Stimulated activated CD8-positive, alpha-beta memory T cell treated with anti-CD3 and anti-CD28 coated beads, Interleukin-15, amount 100 ng/mL, for 4 hours (primary cell): ENCODE measurements at places on chromosomes 2 and 18.

DNA sequence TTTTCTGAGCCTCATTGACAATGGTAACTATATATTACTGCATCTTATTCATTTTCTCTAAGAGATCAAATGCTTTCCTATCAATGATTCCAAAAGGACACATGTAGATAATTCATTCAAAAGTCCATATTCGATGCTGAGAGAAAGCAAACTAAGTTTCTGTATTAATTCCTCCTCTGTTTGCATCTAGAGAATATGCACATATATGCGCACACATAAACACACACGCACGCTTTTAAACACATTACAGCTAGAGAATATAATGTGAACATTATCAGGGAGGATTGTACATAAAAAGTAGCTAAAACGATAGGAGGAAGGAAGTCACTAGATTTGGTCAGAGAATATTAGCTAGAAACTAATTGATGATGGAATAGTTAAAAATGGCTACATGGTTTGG is 379.0 kb upstream of the NETO1 start:
- DNase-seq, result no peak

- no peak for DNase-seq
Observed at GRCh38 chr2:84776011-84776410, 104.9 kb downstream of the TRABD2A start.

- DNase-seq, result no peak
Observed at GRCh38 chr2:111667542-111668273, 216.3 kb downstream of the ANAPC1 start.

- DNase-seq, result no peak
Observed at GRCh38 chr2:18047896-18048657, 169.6 kb downstream of the KCNS3 start.

- DNase-seq, result no peak
Observed at GRCh38 chr2:9010866-9011265, 7.4 kb upstream of the MBOAT2 start.

DNA sequence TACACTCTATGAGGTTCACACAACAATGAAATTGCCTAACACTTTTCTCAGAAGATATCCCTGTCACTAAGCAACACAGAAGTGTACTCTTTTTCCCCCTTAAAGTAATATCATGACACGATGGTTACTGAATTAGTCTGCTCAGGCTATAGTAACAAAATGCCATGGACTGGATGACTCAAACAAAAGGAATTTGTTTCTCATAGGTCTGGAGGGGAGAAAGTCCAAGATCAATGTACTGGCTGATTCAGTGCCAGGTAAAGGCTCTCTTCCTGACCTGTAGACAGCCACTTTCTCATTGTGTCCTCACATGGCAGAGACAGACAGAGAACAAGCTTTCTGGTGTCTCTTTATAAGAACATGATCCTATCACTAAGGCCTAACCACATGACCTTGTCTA is 211.9 kb downstream of the RBM43 start:
- no peak for DNase-seq

- no peak for DNase-seq
Observed at GRCh38 chr2:162013514-162014475, 60.2 kb downstream of the DPP4 start.

- DNase-seq, result no peak
Observed at GRCh38 chr2:119366161-119366648, 429 bp downstream of the C2orf76 start.

DNA sequence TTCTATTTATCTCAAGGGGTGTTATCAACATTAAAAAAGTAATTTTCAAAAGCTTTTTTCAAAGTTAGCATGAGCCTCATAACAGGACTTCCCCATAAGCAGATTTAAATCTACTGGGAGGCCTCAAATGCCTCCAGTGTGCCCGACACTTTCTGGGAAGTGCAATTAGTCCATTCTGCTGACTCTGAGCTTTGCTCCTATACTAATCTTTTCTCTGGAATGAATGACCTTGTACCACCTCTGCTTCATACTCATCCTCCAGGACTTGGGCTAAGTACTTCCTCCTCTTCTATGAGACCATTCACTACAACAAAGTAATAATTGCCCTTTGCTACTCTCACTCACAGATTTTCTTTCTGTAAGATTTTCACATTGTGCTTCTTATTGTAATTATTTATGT is 111.1 kb downstream of the RIT2 start:
- DNase-seq, result no peak

DNA sequence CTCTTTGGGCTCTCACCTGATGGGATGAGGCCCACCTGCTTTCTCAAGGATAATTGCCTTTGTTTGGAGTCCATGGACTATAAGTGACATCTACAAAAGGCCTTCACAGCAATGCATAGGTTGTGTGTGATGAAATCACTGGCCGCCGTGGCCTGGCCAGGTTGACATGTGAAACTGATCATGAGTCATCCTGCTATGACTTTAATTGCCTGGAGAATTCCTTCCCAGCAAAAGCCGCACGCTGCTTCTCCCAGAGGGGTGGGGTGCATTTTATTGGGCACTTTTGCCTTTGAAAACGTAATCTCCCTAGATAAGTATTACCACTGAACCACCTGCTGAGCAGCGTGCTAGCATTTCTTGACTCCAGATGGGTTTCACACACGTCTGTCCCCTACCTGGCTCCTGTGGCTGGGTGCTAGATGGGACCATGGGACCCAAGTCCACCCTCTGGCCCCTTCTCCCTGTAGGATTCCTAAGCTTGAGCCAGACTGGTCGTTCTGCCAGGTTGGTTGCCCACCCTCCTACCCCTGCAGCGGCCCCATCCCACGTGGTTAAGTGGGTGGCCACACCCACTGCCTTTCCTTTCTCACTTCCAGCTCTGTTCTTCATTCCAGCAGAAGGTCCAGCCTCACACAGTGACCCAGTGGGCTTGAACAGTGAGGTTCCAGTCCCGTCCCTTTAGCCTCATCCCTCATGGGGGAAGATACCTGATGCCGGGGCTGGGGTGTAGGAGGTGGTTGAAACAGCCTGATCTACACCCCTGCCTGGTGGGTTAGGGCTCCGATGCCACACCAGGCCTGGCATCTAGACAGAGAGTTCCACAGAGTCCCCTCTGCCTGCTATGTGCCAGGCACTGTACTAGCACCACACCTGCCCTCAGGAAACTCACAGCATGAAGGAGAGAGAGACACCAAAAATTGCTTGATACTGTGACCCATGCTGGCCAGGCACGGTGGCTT is 89.6 kb downstream of the GBX2 start:
- no peak for DNase-seq

DNA sequence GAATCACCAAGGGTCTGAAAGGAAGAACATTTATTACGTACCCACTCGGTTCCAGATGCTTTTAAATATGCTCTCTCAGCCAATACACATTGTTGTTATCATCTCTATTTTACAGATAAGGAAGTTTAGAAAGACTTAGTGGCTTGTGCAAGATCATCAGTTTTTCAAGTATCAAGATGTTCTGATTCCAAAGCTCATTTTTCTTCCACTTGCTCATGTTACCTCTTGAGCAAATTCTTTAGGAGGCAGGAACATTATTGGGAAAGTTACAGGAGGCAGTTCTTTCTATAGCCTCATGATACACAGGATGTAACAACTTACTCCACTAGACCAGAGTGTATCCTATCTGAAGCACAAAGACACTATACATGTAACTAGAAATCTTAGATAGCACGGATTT is 65.0 kb upstream of the MMADHC start:
- DNase-seq, result no peak

DNA sequence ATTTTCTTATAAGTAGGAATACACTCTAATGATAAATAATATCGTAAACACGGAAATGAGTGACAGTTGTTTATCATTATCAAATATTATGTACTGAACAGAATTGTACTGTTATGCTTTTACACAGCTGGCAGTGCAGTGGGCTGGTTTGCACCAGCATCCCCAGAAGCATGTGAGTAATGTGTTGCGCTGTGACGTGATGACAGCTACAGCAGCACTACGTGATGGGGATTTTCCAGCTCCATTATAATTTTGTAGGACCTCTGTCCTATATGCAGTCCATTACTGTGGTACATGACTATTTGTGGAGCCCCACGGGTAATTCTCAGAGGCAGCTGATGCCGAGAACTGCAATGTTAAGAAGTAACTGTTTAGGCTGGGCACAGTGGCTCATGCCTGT is 77.3 kb upstream of the ATG16L1 start:
- DNase-seq, result no peak

DNA sequence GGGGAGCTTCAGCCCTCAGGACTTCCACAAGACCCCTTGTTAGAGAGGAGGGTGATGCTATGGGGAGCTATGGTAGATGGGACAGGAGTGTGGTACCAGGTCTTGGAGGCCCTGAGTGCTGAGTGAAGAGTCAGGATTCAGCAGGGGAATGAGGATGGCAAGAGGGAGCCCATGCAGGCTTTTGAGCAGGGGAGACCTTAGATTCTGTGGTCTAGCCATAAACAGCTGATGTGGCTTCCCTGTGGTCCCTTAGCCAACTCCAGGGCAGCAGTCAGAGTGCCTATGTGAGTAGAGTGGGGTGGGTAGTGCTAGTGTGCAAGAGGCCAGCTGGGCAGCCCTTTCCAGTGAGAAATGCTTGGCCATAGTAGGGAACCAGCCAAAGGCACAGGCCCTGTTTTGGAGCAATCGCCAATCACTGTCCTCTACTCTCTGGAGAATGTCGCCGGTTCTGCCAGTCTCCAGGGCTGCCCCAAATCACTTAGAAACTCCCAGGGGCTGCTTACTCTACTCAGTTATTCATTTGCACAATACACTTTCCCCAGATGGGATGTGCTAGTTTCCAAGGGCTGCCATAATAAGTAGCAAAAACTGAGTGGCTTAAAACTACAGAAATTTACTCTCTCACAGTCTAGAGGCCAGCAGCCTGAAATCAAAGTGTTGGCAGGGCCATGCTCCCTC is 310.5 kb downstream of the SMAD2 start:
- DNase-seq, result no peak

- no peak for DNase-seq
Observed at GRCh38 chr2:194301946-194302345, 1355.1 kb upstream of the SLC39A10 start.

- no peak for DNase-seq
Observed at GRCh38 chr2:222730366-222730999, 59.0 kb downstream of the MOGAT1 start.

- DNase-seq, result no peak
Observed at GRCh38 chr2:226308986-226309385, 490.6 kb downstream of the IRS1 start.

GRCh38 chr2:20526708-20527107 is 79.8 kb downstream of the RHOB start:
- no peak for DNase-seq

DNA sequence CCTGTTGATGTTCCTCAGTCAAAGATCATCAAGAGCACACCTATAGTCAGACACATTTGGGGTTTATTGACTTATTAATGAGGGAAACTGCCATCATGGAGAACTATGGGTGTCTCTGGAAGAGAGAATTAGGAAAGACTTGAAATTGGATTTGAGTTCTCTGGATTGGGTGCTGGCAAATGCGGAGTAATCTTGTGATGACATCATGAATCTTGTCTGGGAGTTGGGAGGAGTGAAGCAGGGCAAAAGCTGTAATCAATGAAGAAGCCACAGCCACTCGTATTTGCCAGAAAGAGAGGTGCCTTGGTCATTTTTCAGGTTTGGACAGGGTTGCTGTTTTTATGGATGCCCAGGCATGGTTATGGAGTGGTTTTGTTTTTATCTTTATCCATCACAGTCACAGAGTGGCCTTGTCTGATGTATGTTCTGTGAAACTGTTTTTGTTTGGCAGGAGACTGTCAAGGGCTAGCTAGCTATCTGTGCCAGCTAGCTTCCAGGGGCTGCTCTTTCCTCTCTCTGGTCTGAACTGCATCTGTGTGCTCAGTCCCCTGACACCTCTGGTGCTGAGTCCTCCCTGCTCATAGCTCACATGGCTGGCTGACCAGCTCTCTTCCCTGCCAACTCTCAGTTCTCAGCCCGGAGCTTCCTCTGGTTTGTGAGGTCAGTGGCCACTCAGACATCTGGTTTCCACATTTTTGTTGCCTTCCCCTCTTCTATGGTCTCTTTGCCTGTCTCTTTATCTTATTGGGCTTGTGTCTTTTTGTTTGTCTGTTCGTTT is 193.4 kb upstream of the RMP24 start:
- DNase-seq, result no peak

GRCh38 chr2:7649461-7650228 is 732.4 kb downstream of the RNF144A start:
- no peak for DNase-seq

DNA sequence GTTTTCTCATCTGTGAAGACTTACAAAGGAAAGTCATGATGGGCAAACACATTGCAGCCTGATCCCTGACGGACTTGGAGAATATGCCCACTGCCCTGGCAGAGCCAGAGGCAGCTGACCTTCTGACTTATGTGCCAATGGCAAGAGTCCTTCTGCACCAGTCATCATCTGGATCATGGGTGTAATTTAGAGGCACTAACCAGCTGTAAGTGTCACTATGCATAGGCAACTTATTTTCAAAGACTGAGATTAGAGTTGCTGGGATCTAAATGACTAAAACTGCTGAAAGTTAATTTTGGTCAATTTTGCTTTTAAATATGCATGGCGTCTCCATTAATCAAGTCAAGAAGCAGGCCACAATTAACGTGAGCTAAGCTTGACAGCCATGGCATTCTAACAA is 261.2 kb downstream of the BCL11A start:
- no peak for DNase-seq

DNA sequence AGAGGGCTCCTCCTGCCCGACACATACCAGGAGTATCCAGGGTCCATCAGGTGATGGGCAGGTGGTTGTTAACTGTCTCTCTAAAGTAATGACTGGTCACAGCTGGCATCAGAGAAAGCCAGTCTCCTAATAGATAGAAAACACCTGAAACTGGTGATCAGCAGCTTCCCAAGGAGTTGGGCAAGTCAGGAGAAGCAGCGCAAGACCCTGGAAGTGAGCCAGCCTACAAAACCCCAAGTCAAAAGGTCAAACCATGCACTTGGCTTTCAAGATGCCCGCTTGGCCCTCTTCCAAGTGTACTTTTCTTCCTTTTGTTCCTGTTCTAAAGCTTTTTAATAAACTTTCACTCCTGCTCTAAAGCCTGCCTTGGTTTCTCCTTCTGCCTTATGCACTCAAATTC is 815.2 kb downstream of the DCDC2C start:
- no peak for DNase-seq

DNA sequence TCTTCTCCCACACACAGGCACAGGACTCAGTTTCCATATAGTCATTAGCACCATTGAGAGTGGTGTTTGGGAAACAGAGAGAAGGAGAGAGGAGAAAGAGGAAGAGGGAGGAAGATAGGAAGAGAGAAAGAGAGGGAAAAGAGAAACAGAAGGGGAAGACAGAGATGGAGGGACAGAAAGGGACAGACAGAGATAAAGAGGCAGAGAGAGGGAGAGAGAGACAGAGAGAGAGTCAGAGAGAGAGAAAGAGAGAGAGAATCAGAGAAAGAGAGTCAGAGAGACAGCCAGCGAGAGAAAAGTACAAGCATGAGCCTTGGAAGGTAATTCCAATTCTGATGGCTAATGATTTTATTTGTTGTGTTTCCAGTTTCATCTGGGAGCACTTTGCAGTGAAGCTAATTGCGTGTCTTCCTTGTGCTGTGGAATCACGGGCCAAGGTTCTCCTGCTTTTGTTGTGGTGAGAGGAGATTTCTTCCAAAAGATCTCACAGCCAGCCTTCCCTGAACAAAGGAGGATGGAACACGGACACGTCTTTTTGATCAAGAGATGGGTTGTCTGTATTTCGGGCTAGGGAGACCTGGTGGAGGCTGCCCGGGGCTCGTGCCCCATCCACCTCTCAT is 153.6 kb upstream of the TWIST2 start:
- DNase-seq, result no peak
